ENCODE measurements at places on chromosomes 5 and 9.
A peak's percentile ranks its signal among the peaks of the same experiment; 100 is the strongest.

DNA sequence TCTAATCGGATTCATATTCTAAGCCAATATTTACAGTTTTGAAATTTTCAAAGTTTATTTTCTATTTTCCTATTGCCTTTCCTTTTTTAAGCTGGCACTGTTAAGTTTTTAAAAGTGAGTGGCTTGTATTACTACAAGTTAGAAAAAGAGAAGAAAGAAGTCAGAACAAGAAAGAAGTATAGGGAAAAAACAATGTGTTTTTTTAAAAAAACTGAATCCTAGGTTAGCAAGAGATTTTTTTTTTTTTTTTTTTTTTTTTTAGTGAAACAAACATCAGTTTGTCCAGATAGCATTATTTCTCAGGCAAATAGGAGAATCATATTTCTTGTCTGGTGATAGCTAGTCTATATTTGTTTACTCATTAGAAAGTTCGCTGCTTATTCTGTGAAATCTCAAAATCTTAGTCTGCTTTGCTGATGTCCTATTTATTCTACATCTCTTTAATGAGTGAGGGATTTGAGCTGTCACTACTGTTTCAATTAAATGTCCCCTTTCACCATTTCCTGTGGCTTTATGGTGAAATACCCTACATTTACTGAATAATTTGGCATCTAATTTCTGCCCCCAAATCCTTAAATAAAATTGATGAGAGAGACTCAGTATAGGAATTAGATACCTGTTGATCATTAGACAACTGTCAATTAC, 19.1 kb upstream of the LMNB1 start:
- DNase-seq: no peak

DNA sequence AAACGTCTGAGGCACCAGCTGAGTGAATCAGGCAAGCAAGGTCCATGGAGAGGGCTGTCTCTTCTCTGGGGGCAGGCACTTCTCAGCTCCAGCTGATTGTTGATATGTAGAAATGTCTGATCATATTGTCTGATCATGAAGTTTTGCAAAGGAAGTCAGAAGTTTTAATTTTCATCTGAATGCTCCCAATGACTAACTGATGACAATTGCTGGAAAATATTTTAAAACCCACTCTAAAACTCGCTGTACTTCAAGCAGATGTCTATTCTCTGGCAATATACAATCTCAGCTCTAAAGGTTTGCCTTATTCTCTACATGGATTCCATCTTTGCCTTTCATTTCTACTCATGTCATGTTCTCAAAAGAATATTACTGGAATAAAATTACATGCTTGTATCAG, 12.7 kb downstream of the PLK2 start:
- no peak for DNase-seq

GRCh38 chr5:174810796-174811195, 86.4 kb downstream of the MSX2 start:
- DNase-seq: no peak

DNA sequence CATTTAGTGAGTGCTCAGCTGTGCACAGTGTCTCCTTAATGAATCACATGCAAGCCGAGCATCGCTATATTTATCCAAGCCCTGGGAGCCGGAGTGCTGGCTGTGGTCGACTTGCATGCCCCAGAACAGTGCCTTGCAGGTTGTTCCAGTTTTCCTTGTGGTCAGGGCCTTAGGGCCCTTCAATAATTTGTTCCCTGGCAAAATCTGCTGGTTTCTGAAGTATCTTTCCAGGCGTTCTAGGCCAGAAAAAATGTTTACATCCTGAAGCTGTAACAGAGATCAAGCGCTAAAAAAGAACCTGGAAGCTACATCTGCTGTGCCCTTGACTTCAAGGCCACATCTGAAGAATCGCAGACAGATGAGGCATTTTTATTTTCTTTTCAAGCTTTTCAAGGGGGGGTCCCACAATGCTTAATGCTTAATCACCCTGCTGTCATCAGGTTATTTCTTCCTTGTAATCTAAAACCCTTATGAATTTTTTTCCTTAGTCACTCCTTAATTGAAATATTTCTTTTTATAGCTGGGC, 105.8 kb downstream of the DOCK2 start:
- peak; percentile 79 for DNase-seq

- peak; percentile 36 for DNase-seq
Measured at GRCh38 chr9:33867747-33868439, 50.9 kb downstream of the UBE2R2 start.
